ENCODE measurements at places on chromosomes 3 and 15. TPM values are rescaled to one million over a fixed set of nuclear protein-coding genes. Genes with fewer than 3 reads are reported as not detected.

DNA sequence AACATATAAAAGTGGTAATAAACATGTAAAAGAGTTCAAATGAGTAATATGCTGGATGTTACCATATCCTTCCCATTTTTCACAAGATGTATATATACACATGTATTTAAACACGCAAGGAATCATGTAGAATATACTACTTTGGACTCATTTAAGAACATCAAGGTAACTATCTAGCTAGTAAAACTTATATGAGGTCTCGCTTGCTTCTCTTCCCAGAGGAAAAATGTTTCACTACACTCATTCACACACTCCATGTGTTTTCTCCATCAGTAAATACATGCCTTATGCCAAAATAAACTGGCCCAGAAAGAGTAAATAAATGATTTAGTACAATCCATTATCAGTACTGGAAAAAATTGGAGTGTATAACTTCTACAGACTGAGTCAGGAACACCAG is 229.2 kb upstream of the MME start:
- DNase-seq = no peak

The TMC3 gene
- total RNA-seq = not detected

- DNase-seq = no peak
These were observed 339.1 kb upstream of the POU1F1 start for GRCh38 chr3:87615506-87615905.

DNA sequence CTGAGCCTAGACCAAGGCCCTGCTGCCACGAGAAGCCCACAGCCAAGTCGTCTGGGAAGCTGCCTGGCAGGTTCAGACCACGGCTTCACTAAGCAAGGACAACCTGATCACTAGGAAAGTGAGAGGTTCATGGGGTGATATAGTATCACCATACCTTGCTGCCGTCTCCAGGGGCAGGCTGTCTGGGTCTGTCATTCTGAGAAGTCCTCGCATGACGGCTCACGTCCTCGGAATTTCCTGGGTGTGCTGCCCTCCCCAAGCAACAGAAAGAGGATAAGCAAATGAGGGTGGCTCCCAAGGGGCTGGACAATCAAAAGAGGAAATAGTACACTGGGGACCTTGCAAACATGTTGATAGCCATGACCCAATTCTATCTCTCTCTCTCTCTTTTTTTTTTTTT is 207.4 kb upstream of the IGF1R start:
- DNase-seq = no peak

DNA sequence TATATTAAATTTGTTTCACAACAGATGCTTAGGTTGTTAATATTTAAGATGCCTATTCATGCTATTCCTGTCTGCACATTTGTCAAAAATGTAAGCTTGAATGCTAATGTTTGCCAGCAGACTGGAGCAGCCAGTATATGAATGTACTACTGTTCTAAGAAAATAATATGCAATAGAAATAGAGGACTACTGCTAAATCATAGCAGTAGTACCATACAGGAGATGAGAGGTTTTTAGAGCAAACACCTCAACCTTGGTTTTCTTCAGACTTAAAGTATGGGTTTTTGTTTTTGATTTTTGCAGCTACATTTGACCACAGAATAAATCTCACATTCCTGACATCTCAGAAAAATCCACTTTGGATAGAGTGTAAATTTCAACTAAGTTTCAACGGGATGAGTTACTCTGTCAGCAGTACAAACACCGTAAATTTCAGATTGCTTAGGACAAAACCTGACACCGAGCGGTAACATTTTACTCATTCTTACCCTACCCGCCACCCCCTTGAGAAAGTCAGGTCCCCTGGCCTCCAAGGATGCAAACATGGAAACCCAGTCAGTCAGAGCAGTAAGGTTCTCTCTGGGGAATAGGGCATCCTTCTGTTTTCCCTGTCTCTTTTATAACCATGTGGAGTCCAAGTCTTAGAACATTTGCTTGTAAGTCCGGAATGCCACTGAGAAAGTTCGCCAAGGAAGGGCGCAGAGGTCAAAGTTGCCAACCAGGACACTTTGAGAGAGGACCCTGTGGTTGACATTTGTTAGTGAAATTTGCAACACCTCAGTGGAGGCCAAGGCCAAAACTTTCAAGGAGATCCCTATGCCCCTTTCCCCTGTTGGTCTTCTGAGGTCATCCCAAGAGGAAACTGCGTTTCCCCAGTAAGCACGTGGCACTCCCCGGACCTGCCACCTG is 17.9 kb upstream of the SATB1 start:
- DNase-seq = peak; percentile 27

The UNC13C gene
- total RNA-seq = not detected

DNA sequence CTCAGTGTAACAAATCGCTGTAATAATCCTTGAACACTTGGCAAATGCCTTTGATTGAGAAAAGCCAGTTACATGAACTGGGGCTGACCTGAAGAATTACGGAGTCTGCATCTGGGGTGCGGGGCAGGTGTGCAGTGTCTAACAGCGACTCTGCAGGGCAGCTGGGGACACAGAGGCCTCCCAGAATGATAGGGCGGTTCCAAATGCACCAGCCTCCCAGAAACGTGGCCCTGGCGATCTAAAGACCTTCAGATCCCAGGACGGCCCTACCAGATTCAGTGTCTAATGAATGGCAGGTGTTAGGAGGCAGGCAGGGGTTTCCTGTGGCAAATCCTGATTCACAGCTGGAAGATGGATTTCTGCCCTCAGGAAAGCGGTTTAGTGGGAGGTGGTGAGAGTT is 100.5 kb upstream of the RGMA start:
- no peak for DNase-seq

DNA sequence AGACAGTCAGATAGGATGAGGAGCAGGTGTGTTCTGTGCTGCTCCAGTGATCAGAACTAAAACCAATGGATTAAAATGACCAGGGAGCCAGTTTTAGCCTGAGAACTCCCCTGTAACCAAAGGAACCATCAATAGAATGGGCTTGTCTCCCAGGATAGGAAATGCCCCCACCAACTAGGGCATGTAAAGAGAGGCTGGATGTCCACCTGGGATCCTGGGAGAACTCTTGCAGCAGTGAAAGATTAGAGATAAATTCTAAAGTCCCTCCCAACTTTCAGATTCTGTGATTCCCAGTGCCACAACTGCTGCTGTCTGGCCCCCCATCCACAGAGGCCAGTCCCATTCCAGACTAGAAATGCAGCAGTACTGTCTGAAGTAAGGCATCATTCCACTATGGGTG is 33.8 kb downstream of the HDC start:
- DNase-seq = no peak

DNA sequence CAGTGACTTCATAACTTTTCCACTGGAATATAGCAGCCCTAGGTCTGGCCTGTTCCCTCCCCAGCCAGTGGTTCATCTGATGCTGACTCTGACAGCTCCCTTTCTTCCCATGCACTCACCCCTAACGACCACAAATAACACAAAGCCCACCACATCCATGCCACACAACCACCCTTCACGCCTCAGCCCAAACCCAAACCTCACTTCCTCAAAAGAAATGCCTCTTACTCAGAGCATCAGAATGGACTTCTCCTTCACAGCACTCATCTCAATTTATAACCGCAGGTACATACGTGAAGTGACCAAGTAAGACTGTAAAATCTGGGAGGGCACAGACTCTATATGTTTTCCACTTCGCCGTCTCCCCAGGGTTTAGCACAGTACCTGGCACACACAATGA is 1.1 kb downstream of the RBSN start:
- peak; percentile 12 for DNase-seq

DNA sequence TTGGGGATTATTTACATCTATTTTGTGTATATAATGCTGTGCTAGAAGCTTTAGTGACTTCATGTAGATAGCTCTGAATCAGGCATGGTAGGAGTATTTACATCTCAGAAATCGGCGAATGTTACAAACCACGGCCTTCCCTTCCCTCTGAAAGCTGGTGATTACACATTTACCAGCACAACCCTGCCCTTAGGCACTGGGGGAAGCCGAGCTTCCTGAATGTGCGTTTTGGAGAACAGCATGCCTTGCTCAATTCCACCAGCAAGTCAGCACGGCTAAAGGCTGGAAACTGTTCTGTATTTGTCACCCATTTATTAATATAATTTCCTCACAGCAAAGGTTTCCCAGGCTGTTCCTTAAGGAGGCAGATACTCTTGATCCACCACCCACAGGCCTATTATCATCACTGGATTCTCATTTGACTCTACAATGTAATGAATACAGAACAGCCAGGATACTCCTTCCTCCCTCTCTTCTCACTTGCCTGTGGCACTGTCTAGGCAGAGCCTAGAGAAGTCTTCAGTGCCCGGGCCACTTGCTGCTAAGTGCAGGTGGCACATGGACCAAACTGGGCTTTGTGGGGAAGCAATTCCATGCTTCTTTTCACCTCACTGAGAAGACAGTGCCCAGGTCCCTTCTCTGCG is 55.2 kb upstream of the CACNA2D3 start:
- no peak for DNase-seq

DNA sequence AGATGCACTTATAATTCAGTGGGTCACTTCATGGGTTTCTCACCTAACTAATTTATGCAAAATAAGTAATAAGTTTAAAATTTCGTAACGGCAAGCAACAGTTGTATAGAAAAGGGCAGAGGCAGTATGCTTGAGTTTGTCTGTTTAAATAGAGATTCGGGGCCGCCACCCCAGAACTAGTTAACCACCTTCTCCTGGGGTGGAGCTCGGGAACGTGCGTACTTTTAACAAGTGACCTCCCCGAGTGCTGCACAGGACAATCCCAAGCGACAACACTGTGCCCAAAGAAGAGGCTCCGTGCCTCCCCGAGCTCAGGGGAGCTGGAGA is 439 bp downstream of the SSR3 start:
- DNase-seq = no peak

DNA sequence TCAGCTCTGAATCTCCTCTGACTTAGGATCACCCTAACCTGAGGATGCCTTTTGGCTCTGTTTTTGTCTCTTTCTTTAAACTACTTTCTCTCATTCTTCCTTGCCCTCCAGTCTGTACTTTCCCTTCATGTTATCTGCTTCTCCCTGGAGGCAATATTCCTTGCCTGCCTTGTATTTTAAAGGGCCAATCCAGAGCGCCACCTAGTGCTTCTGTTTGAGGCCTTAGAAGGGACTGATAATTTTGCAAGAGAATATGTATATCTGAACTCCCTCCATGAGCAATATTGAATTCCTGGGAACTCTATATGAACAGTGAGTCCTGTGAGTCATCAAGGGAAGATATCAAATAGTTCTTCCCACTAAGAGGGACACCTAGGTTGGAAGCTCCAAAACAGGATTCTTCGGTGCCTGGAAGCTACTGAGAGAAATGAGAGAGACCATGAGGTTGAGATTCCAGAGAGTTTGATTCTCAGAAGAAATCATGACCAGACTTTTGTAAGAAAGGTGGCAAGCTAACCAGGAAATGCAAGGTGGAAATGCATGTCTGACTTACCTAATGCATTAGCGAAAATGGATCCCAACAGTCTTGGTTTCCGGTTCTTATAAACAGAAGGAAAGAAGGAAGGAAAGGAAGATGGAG is 203.8 kb upstream of the CD96 start:
- no peak for DNase-seq

DNA sequence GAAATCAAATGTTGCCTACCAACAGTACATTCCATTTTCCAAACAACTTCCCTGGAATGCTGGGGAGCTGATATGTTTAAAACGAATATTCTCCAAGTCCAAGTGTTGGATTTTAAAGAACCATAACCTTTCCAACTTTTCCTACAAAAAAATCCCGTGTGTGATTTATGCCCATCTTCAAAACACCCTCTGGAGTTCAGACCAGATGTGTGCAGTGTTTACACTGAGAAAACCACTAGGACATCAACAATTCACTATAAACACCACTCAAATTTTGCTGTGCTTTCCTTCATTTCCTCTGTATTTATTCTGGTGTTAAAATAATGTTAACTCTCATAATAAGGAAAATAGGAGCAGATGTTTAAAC is 2.4 kb downstream of the VGLL4 start:
- DNase-seq = no peak

- DNase-seq = no peak
These were observed 1.7 kb upstream of the MAN2A2 start for GRCh38 chr15:90901175-90902039.

The FSIP1 gene
- total RNA-seq = 0.47 TPM

The MYO5A gene
- total RNA-seq = 36.6 TPM

- no peak for DNase-seq
These were observed 76.2 kb upstream of the OXTR start for GRCh38 chr3:8845641-8846040.

- DNase-seq = no peak
These were observed 6.3 kb upstream of the CCDC54 start for GRCh38 chr3:107370907-107371306.

- no peak for DNase-seq
These were observed 725.2 kb upstream of the GOLIM4 start for GRCh38 chr3:168820810-168821415.

DNA sequence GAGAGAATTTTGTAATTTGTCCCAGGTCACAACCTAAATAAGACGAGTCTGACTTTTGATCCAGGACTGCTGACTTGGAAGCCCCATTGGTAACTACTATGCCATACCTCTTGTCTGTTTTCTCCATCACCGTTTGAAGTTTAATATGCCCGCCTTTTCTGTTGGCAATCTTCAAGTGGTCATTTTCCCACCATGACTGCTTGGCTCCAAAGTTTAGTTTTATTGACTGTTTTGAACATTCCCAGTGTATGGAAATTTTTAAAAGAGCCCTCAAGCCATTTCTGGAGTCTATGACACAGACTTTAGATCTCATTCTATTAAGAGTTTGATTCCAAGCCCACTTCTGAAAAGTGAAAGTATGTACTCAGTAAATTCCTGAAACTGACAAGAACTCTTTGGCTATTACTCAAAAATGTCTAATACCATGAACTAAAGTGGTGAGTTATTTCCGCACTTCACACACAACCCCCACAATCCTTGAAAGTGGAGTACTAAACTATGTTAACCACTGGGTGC is 136.7 kb upstream of the ADAMTS9 start:
- no peak for DNase-seq

GRCh38 chr3:5401002-5401401 is 213.5 kb downstream of the EDEM1 start:
- no peak for DNase-seq

DNA sequence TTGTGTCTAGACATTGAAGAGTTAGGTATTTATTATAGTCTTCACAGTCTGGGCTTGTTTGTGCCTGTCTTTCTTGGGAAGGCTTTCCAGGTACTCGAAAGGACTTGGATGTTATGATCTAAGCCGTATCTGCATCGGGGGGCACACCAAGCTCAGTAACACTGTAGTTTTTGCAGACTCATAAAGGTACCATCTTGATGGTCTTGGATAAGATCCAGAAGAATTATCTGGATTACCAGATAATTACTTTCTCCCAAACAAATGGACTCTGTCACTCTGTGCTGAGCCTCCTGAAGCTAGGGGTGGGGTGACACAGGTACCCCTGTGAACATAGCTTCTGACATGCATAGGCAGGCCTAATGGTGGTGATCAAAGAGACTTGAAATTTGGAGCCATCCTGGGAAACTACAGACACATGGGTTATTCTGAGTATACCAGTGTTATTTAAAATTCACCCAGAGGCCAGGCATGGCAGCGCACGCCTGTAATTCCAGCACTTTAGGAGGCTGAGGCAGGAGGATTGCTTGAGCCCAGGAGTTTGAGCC is 238.6 kb upstream of the TPM1 start:
- DNase-seq = no peak

- no peak for DNase-seq
These were observed 259.9 kb upstream of the ZPLD1 start for GRCh38 chr3:102174832-102175374.

The SERINC4 gene
- total RNA-seq = 0.25 TPM

- DNase-seq = no peak
These were observed 354.8 kb upstream of the DNAJC19 start for GRCh38 chr3:181344331-181344730.

GRCh38 chr3:136396916-136397315 is 146.8 kb downstream of the PCCB start:
- no peak for DNase-seq

GRCh38 chr3:119395923-119396358 is 67.5 kb downstream of the TMEM39A start:
- DNase-seq = no peak

The MINAR1 gene
- 0.30 TPM for total RNA-seq

The SLC51A gene
- not detected for total RNA-seq

Data from CD4-positive, alpha-beta memory T cell (primary cell).